CD4-positive, CD25-positive, alpha-beta regulatory T cell (primary cell): ENCODE measurements at places on chromosomes 4 and X. TPM values are rescaled to one million over a fixed set of nuclear protein-coding genes. Genes with fewer than 3 reads are reported as not detected.

- H3K27ac ChIP-seq: no peak overlapping the region
- DNase-seq: no peak
- H3K4me3 ChIP-seq: no peak overlapping the region
- no peaks in the 10 kb centered on the region for H3K4me1 ChIP-seq
These were observed 339.3 kb upstream of the F9 start for GRCh38 chrX:139191286-139191685.

DNA sequence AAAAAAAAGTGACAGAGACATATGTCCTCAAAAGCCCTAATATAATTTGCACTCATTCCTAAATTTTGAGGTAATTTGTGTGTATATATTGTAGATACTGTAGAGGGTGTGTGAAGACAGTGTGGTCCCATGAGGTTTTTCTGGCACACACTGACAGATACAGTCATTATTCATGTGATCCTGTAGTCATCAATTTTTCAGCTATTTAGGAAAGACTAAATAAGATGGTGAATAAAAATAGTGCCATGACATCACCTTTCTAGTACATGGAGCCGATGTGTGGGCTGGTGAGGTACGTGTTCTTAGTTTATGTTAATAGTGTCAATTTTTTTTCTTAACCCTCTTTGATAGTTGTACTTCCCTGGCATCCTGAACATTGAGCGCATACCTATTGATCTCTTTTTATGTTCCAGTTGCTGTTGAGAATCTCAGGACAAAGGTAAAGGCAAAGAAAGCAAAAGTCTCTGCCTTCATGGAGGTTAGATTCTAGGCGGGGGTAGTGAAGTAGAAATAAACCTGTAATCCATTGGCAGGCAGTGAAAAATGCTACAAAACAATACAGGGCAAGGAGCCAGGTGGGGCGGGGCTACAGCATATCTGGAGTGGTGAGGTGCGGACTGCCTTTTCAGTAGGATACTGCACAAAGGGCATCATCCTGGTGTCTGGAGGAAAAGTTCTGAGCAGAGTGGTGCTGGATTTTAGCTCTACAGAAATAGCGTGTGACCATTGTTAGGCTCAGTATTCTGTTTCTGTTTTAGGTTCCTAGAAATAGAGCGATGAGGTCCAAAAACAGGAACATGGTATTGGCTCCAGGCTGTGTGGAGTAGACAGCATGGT lies 93.8 kb downstream of the ARHGAP10 start:
- H3K4me1 ChIP-seq: no peaks in the 10 kb centered on the region
- H3K36me3 ChIP-seq: no peaks in the 10 kb centered on the region
- no peak for DNase-seq
- no peaks in the 10 kb centered on the region for H3K27me3 ChIP-seq

- no peaks in the 10 kb centered on the region for H3K27me3 ChIP-seq
- no peak overlapping the region for H3K27ac ChIP-seq
- no peaks in the 10 kb centered on the region for H3K36me3 ChIP-seq
- no peak for DNase-seq
These were observed 39.0 kb downstream of the SH3RF1 start for GRCh38 chr4:169231647-169232262.

- no peaks in the 10 kb centered on the region for H3K4me1 ChIP-seq
- no peak for DNase-seq
- H3K27ac ChIP-seq: no peak overlapping the region
- H3K27me3 ChIP-seq: no peaks in the 10 kb centered on the region
These were observed 108.3 kb upstream of the KLHL4 start for GRCh38 chrX:87409113-87409841.

- H3K27me3 ChIP-seq: no peaks in the 10 kb centered on the region
- DNase-seq: peak; percentile 65
- H3K4me3 ChIP-seq: no peak overlapping the region
- H3K36me3 ChIP-seq: no peaks in the 10 kb centered on the region
- H3K27ac ChIP-seq: no peak overlapping the region
These were observed 68.4 kb downstream of the MID2 start for GRCh38 chrX:107894038-107894437.

- H3K27me3 ChIP-seq: no peaks in the 10 kb centered on the region
- peak overlapping the region; percentile 63 for H3K27ac ChIP-seq
- peaks cover 6% of the 10 kb centered on the region for H3K4me1 ChIP-seq
- H3K4me3 ChIP-seq: no peak overlapping the region
- no peak for DNase-seq
These were observed 189.1 kb upstream of the RBPJ start for GRCh38 chr4:26131711-26132110.

GRCh38 chr4:77481856-77482255 lies 123.8 kb upstream of the CXCL13 start:
- no peak for DNase-seq
- H3K27ac ChIP-seq: no peak overlapping the region
- no peaks in the 10 kb centered on the region for H3K36me3 ChIP-seq
- H3K4me1 ChIP-seq: no peaks in the 10 kb centered on the region
- H3K27me3 ChIP-seq: no peaks in the 10 kb centered on the region

- H3K27ac ChIP-seq: no peak overlapping the region
- DNase-seq: no peak
- no peak overlapping the region for H3K4me3 ChIP-seq
- H3K4me1 ChIP-seq: no peaks in the 10 kb centered on the region
- no peaks in the 10 kb centered on the region for H3K27me3 ChIP-seq
These were observed 6.4 kb upstream of the FRMPD3 start for GRCh38 chrX:107442914-107443527.

DNA sequence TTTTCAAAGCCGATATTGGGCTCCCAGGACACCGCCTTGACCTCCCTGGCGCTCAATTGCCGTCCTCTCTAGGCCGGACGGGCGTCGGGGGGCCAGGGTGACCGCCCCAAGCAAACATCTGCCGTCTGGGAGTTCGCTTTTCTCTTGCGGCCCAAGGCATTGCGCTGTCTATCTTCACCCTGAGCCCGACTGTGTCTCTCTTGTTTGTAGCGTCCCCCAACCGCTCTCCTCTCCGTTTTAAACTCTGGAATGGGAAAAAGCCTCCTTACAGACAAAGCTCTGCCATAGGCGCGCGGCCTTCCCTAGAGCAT lies 551 bp upstream of the ARX start:
- H3K27ac ChIP-seq: no peak overlapping the region
- H3K4me3 ChIP-seq: no peak overlapping the region
- DNase-seq: no peak

GRCh38 chrX:119045884-119046283 lies 26.9 kb upstream of the CT47C1 start:
- H3K4me3 ChIP-seq: no peak overlapping the region
- no peaks in the 10 kb centered on the region for H3K4me1 ChIP-seq
- DNase-seq: no peak

DNA sequence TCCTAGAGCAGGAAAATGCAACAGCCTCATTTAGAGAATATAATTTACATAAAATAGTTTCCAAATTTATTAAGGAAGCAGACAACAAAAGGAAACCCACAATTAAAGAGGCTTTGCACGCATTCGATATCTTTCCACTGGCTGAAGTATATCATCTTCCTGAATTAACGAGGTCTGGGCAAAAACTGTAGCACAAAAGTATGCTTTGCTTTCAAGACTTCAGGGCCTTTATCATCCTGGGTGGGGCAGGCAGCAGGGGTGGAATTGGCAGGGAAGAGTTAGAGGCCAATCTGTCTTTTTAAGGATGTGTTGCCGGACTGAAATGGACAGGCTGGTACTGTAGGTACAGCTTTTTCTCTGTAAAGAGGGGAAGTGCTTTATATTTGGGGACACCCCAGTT lies 17.0 kb upstream of the STX18 start:
- H3K36me3 ChIP-seq: no peaks in the 10 kb centered on the region
- no peaks in the 10 kb centered on the region for H3K27me3 ChIP-seq
- H3K27ac ChIP-seq: no peak overlapping the region
- DNase-seq: no peak
- no peaks in the 10 kb centered on the region for H3K4me1 ChIP-seq
- no peak overlapping the region for H3K4me3 ChIP-seq

DNA sequence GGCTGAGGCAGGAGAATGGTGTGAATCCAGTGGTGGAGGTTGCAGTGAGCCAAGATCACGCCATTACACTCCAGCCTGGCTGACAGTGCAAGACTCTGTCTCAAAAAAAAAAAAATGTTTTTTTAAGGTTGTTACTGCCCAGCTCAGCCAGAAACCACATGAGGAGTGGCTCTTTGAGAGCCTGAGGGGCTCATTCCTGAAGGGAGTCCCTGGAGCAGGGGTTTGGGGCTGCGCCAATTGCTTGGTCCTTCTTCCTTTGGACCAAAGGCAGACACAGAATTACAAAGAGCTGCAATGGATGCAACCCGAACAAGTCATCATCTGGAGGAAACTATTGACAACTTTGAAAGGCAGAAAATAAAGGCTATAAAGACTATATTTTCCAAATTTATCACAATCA lies 60.6 kb upstream of the WWC2 start:
- DNase-seq: no peak
- H3K27ac ChIP-seq: no peak overlapping the region
- no peak overlapping the region for H3K4me3 ChIP-seq
- H3K4me1 ChIP-seq: no peaks in the 10 kb centered on the region
- no peaks in the 10 kb centered on the region for H3K36me3 ChIP-seq

DNA sequence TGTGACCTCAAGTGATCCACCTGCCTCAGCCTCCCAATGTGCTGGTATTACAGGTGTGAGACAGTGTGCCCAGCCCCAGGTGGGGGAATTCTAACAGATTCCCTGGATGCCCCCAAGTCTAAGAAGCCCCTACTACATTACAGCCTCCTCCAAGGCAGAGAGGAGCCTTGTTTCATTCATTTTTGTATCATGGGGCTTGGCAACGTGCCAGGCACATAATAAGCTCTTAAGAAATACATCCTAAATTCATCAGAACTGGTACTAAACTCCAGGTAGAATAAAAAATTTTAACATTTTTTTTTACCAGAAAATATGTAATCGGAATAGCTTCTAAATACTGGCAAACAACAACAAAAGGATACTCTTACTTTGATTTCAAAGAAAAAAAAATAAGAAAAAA lies 127.1 kb downstream of the CHIC2 start:
- no peaks in the 10 kb centered on the region for H3K4me1 ChIP-seq
- no peak for DNase-seq
- no peaks in the 10 kb centered on the region for H3K27me3 ChIP-seq
- no peaks in the 10 kb centered on the region for H3K36me3 ChIP-seq
- H3K27ac ChIP-seq: no peak overlapping the region

DNA sequence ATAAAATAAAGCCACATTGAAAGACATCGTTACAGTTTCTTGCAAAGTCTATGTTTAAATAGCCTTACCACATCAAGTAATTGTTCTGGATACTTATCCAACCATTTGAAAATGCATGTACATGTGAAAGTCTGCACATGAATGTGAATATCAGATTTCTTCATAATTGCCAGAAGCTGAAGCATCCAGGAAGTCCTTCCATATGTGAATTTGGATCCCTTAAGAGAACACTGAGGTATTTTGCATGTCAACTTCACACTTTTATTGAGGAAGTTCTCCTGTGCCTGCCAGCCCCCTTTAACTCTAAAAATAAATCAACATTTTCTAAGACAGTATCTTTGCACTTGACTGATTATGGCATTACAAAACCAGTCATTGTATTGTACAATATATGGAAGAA lies 1103.5 kb upstream of the ADGRL3 start:
- no peak overlapping the region for H3K27ac ChIP-seq
- H3K27me3 ChIP-seq: no peaks in the 10 kb centered on the region
- no peak for DNase-seq
- H3K4me1 ChIP-seq: no peaks in the 10 kb centered on the region

DNA sequence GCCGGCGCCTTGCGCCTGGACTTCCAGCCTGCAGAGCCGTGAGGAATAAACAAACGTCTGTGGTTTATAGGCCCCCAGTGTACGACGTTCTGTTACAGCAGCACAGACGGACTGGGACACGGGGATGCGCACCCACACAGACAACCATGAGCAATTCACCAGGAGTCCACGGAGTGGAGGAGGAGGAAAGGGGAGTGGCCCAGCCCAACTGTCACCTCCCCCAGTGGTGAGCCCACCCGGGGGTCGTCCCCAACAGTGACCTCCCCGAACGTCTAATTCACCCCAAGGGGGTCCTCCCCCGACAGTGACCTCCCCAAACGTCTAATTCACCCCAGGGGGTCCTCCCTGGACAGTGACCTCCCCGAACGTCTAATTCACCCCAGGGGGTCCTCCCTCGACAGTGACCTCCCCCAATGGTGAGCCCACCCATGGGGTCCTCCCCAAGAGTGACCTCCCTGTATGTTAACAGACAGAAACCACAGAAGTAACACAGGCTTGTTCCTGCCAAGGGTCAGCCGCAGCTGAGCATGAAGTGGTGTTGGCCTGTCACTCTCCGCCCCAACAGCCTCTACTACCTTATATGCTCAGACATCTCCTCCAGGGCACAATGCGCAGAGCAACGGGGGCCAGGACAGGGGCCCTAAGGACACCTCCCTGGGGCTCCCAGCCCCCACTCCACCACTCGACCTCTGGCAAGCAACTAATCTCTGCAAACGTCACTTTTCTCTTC lies 6.2 kb downstream of the GAK start:
- H3K27ac ChIP-seq: no peak overlapping the region
- H3K4me3 ChIP-seq: no peak overlapping the region
- H3K27me3 ChIP-seq: no peaks in the 10 kb centered on the region
- H3K4me1 ChIP-seq: peaks cover 62% of the 10 kb centered on the region
- peaks cover 5% of the 10 kb centered on the region for H3K36me3 ChIP-seq

DNA sequence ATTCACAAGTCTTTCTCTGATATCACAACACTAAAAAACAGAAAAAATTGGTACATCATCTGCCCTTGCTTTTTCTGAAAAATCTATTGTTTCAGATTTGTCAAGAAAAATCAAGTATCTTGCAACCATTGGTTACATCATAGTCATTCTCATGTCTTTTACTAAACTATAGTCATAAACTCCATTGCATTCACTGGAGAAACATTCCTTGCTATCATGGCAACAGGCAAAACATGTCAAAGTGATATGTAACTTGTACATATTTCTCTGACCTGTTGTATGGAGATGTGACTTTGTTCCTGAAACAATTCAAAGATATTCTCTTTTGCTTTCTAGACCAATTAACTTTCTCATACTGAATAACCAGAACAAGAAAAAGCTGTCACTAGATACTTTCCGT lies 121.9 kb upstream of the ANK2 start:
- H3K36me3 ChIP-seq: no peaks in the 10 kb centered on the region
- H3K4me3 ChIP-seq: no peak overlapping the region
- DNase-seq: no peak
- H3K27ac ChIP-seq: no peak overlapping the region
- no peaks in the 10 kb centered on the region for H3K27me3 ChIP-seq

GRCh38 chr4:185504098-185505047 lies 30.9 kb downstream of the PDLIM3 start:
- no peaks in the 10 kb centered on the region for H3K27me3 ChIP-seq
- no peak for DNase-seq
- H3K27ac ChIP-seq: no peak overlapping the region

DNA sequence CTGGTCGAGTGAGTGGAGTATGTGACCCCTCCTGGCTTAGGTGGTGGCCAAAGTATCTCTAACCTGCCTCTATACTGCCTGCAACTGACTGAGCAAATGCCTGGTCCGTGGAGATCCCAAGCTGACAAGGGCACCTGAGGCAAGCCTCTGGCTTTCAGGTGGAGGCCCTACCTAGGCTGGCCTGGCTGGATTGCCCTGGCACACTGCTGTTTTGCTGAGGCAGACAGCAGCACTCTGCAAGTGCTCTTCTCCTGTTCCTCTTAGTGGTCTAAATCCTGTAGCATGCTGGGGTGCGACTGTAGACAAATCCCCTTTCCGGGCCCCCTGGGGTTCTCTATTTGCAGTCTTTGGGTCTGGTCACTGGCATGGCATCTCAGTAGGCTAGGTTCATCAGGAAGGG lies 44.8 kb downstream of the PNMA5 start:
- no peak overlapping the region for H3K27ac ChIP-seq
- no peak for DNase-seq
- H3K36me3 ChIP-seq: peaks cover 3% of the 10 kb centered on the region

Gene SOX3
- not detected for total RNA-seq

Gene TMEM156
- 14.2 TPM for total RNA-seq

Gene HMGN5
- 0.84 TPM for total RNA-seq

Gene IL3RA
- total RNA-seq: 1.2 TPM

Gene AFF2
- 1.1 TPM for total RNA-seq

Gene FRG2
- total RNA-seq: not detected

Gene KLHL13
- total RNA-seq: 0.27 TPM

Gene NXF2
- total RNA-seq: not detected

Gene TLR6
- 2.2 TPM for total RNA-seq
